H1 (cell line): ENCODE measurements at places on chromosomes 12 and 14. TPM values are rescaled to one million over a fixed set of nuclear protein-coding genes. Genes with fewer than 3 reads are reported as not detected.

The C1QL4 gene
- total RNA-seq: 0.28 and 0.59 TPM in 2 replicates

The CRACR2A gene
- 3.0 and 3.2 TPM in 2 replicates for total RNA-seq

- no peak for DNase-seq
These were observed 12.4 kb upstream of the RTN1 start for GRCh38 chr14:59882957-59883356.

DNA sequence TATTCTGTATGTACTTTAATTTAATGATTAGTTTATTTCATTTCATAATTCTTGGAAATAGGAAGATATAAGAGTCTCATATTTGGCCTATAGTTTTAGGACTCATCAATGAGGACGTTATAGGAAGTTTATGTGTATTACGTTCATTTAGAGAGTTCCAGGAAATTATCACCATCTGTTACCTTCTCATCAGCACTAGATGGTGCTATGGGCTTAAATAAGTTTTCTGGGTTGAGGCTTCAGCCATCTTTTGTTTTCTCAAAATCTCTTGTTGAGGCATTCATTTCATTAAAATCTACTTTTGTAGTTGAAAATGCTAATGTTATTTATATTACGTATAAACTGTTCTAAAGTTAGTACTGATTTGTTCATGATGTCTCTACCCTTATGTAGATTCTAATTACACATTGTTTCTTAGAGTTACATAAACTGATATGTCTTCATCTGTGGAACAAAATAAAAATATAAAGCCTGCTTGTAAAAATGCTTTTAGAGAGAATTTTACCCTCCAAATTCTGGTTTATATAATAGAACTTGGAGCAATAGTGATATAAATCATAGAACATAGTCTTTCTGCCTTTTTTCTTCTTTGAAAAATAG is 89.2 kb downstream of the CFAP54 start:
- no peak for DNase-seq

DNA sequence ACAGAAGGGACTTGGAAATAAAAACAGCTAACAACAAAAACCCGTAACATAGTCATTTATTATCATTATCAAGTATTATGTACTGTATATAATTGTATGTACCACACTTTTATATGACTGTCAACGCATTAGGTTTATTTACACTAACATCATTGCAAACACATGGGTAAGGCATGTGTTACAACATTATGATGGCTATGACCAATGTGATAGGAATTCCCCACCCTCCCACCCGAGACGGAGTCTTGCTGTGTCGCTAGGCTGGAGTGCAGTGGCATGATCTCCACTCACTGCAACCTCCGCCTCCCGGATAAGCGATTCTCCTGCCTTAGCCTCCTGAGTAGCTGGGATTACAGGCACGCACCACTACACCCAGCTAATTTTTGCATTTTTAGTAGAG is 82.6 kb downstream of the ERC1 start:
- DNase-seq: no peak

- no peak for DNase-seq
These were observed 12.1 kb upstream of the PNMA1 start for GRCh38 chr14:73726025-73726961.

DNA sequence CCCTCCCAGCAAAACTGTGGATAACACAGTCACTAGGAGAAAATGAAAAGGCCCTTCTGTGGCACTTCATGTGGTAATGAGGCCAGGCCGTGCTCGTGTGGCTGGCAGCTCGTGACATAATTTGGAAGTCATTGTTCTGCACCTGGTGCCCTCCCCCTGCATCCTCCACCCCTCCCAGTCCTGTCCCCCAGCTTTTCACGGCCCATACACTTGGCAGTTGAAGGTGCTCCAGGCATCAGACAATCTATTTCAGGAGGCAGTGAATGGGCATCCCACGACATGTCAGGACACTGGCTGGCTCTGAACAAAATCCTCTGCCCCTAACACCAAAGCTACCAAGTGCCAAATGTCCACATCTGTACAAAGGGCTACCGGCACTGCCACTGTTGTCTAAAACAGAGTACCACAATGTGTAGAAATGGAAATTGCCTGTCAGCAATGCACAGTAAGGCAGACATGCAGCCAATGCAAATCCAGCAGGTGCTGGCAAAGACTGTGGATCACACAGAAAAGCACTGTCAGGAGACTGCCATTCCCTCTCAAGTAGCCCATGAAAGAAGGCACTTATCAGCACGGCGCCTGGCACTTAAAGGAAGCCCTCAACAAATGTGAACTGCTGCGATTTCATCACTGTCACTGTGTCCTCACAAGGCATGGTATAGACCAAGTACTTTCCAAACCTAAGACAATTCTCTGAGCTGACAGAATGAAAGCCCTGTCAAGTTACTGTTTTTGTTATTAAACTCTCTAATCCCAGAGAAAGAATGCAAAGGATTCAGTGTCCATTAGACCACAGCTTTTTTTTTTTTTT is 39.1 kb downstream of the CORO1C start:
- DNase-seq: no peak

The GPR84 gene
- total RNA-seq: not detected in 2 replicates

DNA sequence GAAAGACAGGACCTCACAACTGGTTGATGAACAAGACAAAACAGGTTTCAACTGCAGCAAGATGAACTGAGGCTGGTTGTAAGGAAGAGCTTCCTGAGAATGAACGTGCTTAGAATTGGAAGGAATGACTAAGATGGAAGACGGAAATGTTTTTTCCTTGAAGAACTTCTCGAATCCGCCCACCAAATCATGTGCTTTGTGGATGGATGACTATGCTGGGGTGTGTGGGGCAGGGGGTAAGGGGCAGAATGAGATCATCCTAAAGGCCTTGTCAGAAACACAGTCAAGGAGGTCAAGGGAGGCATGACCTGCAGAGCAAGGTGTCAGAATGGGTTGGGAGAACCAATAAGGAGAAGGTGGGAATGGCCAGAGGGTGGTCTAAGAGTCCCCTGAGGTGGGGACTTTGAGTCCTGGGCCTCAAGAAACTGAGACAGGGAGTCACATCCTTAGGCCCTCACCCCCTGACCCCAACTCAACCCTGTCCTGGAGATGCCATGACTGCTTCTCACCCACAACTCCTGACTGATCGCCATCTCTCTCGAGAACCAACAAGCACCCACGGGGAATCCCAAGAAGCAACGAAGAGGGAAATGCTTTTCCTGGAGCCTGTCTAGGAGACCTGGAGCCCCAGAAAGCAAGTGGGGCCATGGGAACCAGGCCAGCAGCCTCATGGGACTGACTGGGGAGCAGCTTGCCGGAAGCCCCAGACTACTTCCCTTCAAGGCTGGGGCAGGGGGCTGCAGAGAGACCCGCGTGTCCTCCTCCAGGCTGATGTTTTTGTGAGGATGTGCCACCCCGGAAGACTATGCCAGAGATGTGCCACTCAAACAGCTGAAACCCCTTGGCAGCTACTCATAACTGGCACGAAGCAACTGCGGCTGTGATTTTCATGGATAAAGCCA is 84.0 kb downstream of the ACTN1 start:
- DNase-seq: no peak

DNA sequence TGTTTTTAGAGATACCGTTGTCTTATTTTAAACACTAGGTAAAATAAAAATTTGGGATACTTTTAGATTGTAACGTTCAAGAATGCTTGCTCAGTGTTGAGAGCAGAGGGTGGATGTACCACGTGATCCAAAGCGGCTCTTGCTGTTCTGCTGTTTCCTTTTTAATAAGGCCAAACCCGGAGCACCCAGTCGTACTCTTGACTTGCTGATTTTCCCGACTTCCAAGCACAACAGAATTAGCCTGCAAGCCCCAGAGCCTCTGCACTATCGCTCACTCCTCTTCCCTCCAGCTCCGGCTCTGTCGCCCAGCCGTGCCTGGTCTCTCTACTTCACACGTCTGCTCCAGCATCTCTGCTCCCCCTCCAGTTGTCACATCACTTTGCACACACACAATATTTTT is 77.3 kb downstream of the EMP1 start:
- DNase-seq: no peak

The RNASE3 gene
- not detected in 2 replicates for total RNA-seq

DNA sequence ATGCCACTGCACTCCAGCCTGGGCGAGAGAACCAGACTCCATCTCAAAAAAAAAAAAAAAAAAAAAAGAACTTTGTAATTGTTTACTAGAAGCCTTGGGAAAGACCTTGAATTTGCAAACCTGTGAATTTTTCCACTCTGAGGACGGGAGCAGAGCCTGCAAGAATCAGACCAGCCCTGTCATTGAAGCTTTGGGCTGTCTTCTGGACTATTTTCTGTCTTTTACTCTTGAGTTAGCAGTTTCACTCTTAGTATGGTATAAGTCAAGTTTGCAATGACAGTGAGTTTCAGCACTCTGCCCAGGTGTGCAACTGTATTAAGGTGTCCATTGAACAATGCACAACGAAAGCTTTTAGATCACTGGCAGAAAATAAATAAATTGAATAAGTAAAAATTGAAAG is 81.4 kb upstream of the KRAS start:
- no peak for DNase-seq

GRCh38 chr12:75995691-75996090 is 35.9 kb downstream of the PHLDA1 start:
- DNase-seq: no peak

The NUAK1 gene
- 18.2 and 18.9 TPM in 2 replicates for total RNA-seq

DNA sequence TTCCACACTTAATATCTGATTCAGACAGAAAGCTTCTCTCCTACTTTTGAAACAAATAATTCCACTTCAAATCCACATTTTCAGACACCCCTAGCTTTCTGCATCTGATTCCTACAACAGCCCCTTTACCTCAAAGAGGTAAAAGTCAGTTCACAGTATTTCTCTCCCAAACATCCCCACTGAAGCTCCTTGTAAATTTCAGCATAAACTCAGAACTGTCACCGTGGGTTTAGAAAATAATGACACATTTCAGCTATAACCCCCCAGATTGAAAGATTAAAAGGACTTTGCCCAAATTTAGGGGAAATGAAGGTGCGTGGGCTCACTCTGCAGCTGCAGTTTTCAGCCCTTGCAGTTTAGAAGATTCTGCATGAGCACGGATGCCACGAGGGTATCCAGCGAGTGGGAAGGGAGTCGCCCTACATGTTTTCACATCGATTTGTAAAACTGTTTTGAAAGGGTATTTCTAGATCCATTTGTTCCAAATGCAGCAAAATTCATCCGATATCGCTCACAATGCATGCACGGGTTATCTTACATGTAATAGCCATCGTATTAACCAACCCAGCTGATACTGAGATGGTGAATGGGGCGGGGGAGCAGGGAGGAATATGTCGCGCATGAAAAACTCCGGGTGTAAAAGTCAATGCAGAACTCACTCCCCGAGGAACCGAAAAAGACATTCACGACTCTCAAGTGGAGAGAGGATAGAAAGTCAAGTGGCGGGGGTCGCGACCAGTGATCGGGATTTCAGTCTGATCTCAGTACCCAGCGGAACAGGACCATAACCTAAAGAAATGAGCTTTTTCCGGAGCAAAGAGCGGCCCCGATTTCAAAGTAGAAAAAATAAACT is 5.0 kb upstream of the CCND2 start:
- no peak for DNase-seq
